Neural crest cell (in vitro differentiated cells): ENCODE measurements at places on chromosomes 7 and 10.

DNA sequence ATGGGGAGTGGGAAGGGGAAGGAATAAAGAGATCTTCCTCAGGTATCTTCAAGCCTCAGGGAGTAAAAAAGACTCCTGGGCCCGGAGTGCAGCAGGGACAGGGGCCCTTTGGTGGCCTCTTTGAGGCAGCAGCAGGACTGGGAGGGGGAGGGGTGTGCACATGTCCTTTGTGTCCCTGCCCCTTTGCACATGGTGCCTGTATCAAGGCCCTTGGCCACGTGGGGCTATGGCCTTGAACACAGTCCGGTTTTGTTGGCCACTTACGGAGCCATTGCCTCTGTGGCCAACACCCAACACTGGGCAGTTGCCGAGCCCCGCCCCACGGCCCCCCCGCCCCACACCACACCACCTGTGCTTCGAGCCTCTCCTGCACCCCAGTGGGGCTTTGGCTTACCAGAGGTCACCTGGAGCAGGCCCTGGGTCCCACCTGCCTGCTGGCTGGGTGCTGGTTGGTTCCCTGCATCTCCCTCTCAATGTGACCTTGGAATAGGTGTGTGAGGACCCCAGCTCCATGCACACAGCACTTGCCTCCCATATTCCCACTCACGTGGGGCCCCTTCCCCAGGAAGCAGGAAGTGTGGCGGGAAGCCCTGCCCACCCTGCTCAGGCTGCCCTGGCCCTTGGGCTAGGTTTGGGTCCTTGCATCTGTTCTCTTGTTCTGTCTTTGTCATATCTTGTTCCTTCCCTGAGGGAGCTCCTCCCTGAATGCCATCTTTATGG lies 5.4 kb downstream of the SAP25 start:
- DNase-seq, result no peak

GRCh38 chr7:13540429-13540828 lies 449.0 kb downstream of the ETV1 start:
- DNase-seq, result no peak

DNA sequence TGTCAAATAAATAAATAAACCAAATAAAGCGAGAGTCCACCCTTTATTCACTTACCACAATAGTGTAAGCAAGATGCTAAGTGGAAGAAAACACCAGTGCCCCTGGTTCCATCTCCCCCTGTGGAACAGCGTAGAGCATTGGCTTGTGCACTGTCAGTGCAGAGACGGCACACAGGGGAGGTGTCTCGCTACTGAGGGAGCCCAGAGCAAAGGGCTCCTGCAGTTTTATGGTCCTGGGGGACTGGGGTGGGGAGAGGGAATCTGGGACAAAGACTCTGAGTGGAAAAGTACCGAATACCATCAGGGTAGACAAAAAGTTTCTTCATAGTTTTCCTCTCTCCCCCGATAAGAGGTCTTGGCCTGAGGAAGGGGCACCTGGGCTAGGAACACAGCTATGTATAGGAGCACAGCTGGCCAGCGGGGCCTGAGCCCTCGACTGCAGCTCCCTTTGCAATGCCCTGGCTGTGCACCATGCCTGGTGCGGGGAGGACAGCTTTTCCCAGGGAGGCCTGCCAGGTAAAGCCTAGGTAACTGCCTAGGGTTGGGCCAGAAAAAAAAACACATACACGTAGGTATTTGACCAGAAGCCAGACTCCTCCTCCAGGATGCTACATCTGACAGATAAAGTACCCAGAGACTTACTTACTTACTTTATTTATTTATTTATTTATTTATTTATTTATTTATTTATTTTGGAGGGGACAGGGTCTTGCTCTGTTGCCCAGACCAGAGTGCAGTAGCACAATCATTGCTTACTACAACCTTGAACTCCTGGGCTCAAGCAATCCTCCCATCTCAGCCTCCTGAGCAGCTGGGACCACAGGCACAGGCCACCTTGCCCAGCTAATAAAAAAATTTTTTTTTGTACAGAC lies 88.8 kb upstream of the KIF5B start:
- DNase-seq, result no peak

DNA sequence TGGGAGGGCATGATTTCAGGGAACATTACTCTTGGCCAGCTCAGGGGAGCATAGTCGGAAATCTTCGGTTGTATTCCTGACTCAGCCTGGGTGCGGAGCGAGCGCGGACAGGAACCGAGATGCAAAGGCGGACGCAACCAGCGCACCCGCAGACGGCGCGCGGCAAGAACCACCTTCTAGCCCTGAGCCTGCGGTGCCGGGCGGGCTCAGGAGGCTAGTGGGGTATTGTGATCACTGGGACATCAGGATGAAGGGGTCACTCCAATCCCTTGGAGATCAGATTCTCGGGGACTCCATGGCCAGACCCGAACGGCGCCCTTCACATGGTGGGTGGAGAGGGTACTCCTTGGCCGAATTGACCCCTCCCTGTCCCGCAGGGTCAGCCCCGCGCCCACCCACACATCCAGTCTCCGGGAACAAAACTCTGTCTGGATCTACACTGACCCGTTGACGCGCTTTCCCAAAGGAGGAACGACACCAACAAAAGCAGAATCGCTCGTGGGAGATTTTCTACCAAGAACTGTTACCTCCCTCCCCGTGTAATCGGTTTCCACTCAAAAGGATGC lies 730.5 kb downstream of the ZWINT start:
- peak; percentile 14 for DNase-seq

DNA sequence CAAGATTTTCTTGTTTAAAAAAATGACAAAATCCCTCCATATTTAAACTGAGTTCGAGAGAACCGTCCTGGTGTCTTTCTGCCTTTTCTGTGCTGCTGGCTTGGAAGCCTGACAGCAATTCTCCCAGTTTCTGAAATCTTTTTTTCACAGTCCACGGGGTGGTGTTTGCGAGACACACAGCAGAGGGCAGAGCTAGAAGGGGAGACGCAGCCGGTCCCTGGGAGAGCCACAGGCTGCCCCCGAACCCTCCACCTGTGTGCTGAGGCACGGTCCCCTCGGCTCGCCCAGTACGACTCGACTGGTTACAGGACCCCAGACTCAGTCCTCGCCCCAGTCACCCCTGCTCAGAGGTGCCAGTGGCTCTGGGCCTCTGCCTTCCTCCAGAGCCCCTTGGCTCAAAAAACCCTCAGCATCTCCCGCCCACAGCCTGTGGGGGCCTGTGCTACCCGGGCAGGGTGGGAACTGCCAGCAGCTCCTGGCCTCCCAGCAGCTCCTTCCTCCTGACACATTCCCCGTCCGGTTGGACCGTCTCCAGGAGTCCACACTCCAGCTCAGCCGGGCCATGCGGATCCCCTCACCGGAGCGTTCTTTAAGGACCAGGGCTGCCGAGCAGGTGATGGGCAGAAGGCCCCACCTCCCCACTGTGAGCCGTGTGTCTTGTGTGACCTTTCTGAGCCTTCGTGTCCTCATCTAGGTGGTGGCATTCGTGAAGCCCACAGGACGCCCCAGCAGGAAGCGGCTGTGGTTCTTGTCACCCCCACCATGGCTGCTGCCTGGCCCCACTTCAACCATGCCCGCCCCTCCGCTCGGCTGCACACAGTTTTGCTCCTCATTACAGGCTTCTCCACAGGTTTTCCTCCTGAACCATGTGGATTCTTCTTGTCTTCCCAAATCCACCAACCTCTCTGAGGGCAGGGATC lies 52.3 kb upstream of the EN2 start:
- DNase-seq, result no peak

GRCh38 chr10:15775513-15775912 lies 55.8 kb upstream of the ITGA8 start:
- no peak for DNase-seq

- no peak for DNase-seq
Measured at GRCh38 chr7:46696741-46697140, 775.7 kb upstream of the IGFBP3 start.
